ENCODE measurements at places on chromosomes 2 and 18. TPM values are rescaled to one million over a fixed set of nuclear protein-coding genes. Genes with fewer than 3 reads are reported as not detected.

Gene DPP10
- total RNA-seq, result not detected

Gene C2orf78
- not detected for total RNA-seq

Gene ZNF521
- 23.6 TPM for total RNA-seq

Gene LRP2
- under 0.01 TPM for total RNA-seq

Gene RND3
- total RNA-seq, result 559 TPM

Gene CCDC178
- total RNA-seq, result under 0.01 TPM

Gene LIPG
- total RNA-seq, result 0.50 TPM

Gene MYCN
- total RNA-seq, result not detected

Gene FAP
- total RNA-seq, result 96.1 TPM

Gene C1QL2
- total RNA-seq, result not detected

Gene RNF149
- total RNA-seq, result 44.7 TPM

Gene TMEM247
- total RNA-seq, result not detected

Gene EPAS1
- 120 TPM for total RNA-seq

Gene SLC23A3
- total RNA-seq, result 1.8 TPM

Gene SRD5A2
- not detected for total RNA-seq

Gene RNASEH1
- total RNA-seq, result 28.5 TPM

Gene TMEM182
- 3.9 TPM for total RNA-seq

Gene TRABD2A
- total RNA-seq, result 14.4 TPM

Gene ZNF892
- total RNA-seq, result 7.3 TPM

Gene EVA1A
- total RNA-seq, result 16.2 TPM

Gene TUBA4B
- total RNA-seq, result not detected

Gene NEU2
- total RNA-seq, result not detected

Gene NRP2
- total RNA-seq, result 28.7 TPM

Gene L3MBTL4
- 1.3 TPM for total RNA-seq

Gene LBH
- total RNA-seq, result 351 TPM

Gene ACTR3
- 120 TPM for total RNA-seq

Gene IL36G
- not detected for total RNA-seq

Gene C2orf80
- total RNA-seq, result not detected

Gene ALPP
- total RNA-seq, result not detected

Gene PASK
- 1.5 TPM for total RNA-seq

Gene IL36A
- total RNA-seq, result not detected

Gene CYTIP
- total RNA-seq, result not detected

Gene BOK
- 42.4 TPM for total RNA-seq

Gene DAPL1
- total RNA-seq, result not detected

Gene KCNG2
- 6.4 TPM for total RNA-seq

Gene G6PC2
- total RNA-seq, result not detected

Gene TUBA3E
- total RNA-seq, result not detected

Gene GKN2
- total RNA-seq, result not detected

Gene ABCG8
- not detected for total RNA-seq

Gene GAL3ST2
- not detected for total RNA-seq

Gene TCF7L1
- 0.83 TPM for total RNA-seq

Gene SCN9A
- 58.6 TPM for total RNA-seq

Gene EN1
- total RNA-seq, result under 0.01 TPM

Gene IL36B
- not detected for total RNA-seq

Gene CPO
- under 0.01 TPM for total RNA-seq

Gene CFAP65
- total RNA-seq, result not detected

Gene FEV
- total RNA-seq, result not detected

Gene PRADC1
- 11.7 TPM for total RNA-seq

Gene RNF138
- total RNA-seq, result 24.6 TPM

Gene ACTG2
- total RNA-seq, result 4.1 TPM

Gene GRHL1
- 0.77 TPM for total RNA-seq

Gene CNNM4
- 3.3 TPM for total RNA-seq

Gene IER3IP1
- total RNA-seq, result 26.2 TPM

Gene TPRKB
- 16.5 TPM for total RNA-seq

Gene APOB
- under 0.01 TPM for total RNA-seq

Gene SCTR
- not detected for total RNA-seq

Gene ANKAR
- total RNA-seq, result 10.5 TPM

Gene IHH
- not detected for total RNA-seq
